Activated T-helper 1 cell treated with anti-CD3 and anti-CD28 coated beads, Interleukin-2, amount 50 U/mL, for 16 hours (primary cell): ENCODE measurements at places on chromosomes 5 and 9.

- no peak for DNase-seq
These were observed 40.6 kb downstream of the INSYN2B start for GRCh38 chr5:169939731-169940130.

DNA sequence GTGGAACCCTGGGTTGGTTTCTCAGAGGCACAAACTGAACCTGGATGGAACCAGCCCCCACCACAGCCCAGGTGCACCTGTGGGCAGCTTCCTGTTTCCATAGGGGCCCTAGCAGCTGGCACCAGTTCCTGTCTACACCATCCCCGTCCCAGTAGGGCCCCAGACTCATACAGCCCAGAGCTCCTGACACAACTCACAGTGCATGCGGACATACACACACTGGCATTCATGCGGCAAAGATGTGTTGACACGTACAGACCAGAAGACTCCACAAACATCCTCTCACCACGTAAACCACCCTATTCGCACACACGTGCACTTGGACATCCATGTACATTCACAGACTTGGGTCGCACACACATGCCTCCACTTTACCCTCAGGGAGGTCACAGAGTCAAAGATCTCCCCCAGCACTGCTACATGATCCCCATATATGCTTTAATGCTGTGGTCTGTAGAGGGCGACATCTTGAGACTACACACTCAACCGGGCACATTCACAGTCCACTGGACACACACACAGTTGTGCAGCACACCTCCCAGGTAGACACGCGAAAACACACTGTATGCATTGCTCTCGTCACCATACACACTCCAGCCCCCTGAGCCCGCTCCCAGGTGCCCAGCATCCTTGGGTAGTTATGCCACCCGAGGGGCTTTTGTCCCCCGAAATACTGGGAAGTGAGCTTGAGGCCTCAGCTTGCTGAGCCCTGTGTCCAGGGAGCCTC lies 22.4 kb downstream of the CXXC5 start:
- no peak for DNase-seq

DNA sequence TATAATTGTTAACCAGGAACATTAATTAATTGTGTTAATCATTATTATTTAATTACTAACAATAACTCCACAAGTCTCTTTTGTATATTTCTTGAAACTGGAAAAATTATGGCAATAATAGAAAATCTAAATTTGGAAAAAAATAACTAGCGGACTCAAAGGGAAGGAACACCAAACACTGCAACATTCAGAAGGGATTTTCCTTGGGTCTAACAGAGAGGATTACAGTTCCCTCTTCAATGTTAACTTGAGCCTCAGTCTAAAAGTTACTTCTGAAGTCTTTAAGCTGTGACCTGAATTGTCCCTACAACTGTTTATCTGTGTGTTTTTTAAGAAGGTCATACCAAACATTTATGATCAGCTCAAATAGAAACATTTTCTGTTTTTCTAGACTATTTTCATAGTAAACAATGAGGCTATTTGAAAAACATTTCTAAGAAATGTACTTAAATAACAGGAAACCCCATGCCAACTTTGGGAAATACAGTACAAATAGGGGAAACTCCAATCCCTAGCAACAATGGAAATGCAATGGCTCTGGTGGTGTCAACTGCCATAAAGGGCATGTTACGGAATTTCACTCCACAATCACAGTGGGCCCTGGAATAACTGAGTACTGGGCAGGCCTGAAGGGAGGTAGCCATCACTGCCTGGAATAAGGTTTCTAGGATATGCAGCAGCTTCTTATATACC lies 61.2 kb downstream of the MCTP1 start:
- DNase-seq: no peak

DNA sequence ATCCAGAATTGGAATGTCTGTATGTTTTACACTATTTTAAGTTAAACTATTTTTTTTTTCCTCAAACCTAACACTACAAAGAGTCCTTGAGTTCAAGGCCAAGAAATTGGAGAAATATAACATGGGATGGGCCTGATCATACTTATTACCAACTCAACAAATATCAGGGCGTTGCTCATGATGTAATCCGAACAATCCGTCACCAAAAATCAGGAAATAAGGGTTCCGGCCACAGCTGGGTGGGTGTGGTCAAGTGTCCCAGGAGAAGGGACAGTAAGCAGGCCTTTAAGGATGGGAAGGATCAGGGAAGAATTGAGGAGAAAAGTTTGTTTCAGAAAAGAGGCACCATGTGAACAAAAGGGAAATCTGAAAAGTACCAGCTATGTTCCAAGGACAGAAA lies 29.8 kb downstream of the MED27 start:
- no peak for DNase-seq

DNA sequence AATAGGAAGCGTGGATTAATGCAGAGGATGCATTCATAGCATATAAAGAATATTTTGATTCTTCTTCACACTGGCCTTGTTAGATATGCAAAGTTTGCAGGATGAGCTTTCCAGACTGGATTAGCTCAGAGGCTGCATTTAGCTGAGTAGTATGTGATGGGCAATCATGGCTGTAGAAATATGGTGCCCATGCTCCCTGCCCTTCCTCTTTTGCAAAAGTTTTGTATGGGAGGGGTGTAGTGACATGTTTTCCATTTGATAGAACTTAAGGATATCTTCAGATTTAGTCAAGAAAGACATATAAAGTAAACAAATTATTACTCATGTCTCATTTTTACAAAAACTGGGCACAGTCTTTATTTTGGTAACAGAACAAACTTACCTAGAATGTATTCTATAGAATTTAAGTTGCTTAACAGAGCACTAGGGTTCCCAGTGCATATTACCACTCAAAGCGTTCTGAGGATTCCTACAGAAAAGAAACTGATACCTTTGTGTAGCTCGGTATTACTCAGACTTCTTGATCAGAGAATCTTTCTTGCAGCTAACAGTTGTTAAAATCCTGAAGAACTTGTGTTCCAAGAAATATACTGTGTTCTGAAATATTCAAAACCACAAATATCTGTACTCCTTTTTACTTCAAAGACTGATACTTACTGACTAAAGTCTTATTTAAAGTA lies 9.8 kb downstream of the GTF3C4 start:
- DNase-seq: no peak

- DNase-seq: no peak
These were observed 19.7 kb downstream of the TLE4 start for GRCh38 chr9:79591458-79591857.

GRCh38 chr9:96413302-96414221 lies 4.6 kb downstream of the ZNF367 start:
- no peak for DNase-seq

DNA sequence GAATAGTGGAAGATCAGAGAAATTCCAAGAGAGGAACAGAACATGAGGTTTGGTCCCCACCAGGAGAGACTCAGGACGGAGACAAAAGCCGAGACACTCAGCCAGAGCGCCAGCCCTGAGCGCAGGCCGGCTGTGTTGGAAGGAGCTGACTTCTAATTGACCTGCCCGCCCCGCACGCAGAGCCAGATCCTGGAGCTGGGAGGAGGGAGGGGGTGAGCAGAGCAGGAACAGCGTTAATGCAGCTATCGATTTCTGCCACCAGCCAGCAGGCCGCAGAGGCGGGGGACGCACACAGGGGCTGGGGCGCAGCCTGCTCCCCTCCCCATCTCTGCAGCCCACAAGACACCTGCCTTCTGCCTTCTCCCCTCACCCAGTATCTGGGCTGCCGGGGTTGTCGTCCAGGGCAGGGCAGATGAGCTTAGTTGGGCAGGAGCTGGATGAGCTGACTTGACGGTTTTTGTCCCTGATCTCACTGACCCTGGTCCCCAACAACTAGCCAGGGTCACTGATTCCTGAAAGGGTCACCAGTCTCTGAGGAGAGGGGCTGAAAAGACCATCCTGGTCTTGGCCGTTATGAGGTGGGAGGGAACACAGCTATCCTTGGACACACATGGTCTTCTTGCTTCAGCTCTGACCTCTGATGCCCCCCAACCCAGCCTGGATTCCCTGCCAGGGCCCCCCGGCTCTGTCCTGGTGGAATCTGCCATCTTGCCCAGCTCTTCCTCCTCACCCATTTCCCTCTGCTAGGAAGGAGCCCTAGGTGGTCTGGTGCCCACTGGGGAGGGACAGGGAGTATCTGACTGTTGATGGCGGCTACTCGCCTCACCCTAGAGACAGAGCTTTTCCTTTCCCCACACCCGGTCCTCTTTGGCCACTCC lies 29.8 kb downstream of the CXXC5 start:
- DNase-seq: no peak

DNA sequence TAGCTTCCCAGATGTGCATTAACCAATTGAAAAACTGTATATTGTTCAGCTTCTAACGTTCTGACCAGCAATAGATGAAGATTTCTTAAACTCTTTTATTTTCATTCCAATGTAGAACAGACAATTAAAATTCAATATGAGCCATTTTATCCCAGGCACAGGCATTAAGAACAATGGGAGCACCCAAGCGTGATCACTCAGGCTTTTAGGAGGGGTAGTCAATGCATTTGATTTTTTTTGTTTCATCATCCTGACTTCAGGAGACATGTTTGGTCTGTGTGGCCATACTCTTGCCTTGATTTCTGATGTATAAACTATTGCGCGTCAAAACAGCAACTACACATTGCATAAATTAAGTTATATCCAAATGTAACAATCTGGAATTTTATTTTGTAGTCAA lies 653.0 kb upstream of the RORB start:
- DNase-seq: no peak

GRCh38 chr9:76808636-76809035 lies 44.4 kb downstream of the PCA3 start:
- DNase-seq: no peak

DNA sequence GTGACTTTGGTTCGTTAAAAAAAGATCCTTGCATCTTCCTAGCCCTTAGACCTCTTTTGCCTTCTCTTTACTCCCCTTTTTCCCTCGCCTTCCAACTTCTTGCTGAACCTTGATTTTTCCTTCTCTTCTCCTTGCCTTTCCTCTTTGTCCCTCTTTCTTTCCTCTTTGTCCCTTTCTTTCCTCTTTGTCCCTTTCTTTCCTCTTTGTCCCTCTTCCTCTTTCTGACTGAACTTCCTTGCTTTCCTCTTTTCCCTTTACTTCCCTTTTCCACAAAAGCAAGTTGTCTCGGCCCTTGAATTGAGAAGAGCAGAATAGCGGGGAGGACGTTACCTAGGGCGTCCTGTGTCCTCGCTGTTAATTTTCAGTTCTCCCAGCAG lies 1.4 kb upstream of the MLLT3 start:
- DNase-seq: no peak

GRCh38 chr5:32278406-32278805 lies 34.3 kb downstream of the MTMR12 start:
- no peak for DNase-seq

DNA sequence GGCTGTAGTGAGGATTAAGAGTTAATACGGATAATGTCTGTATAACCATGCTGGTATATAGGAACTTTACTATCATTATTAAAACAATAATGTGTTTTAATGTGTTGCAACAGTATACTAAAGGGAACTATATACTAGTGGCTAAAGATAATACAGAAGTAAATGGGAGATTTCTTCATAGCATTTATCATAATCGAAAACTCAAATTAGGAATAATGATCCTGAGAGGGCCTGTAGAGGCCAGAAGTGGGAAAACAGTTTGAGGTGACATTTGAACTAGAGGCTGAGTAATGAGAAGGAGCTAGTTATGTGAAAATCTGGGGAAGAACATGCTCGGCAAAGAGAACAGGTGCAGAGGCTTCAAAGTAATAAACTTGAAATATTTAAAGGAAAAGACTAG lies 2.9 kb downstream of the TCERG1 start:
- DNase-seq: no peak

GRCh38 chr5:33852319-33852718 lies 39.5 kb downstream of the ADAMTS12 start:
- no peak for DNase-seq

GRCh38 chr5:172487671-172488070 lies 33.3 kb upstream of the SH3PXD2B start:
- no peak for DNase-seq

- DNase-seq: no peak
These were observed 165.3 kb downstream of the BNC2 start for GRCh38 chr9:16705111-16705604.

DNA sequence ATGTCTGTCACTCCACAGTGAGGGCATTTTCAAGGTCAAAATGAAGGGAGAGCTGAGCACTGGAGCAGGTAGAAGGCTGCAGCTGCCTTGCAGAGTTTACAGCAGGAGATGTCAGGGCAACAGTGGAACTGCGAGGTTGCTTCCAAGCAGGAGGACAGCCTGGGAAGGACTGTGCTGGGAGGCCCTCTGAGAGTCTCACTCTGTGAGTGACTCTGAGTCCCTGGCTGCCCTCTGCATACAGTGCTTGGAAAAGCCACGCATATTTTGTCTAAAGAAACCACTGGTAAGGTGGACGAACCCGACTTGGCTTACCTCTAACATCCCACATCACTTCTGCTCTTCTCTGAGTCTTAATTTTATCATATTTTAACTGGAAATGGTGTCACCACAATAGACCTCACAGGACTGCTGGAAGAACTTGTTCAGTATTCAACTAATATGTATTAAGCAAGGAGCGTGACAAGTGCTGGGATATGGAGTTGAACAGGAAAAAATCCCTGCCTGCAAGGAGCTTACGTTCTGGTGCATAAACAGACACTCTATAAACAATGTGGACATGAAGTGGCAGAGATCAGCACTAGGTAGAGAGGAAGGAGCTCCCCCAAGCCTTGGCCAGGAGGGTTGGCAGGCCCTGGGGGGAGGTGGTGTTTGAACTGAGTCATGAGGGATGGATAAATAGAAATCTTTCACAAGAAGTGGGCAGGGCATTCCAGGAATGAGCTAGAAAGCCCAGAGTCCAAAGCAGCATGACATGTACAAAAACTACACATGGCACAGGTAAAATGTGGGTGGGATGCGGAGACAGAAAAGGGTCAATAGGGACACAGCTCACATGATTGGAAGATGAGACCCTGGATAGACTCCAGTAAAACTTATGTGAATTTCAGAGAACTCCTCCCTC lies 64.0 kb upstream of the FOXE1 start:
- no peak for DNase-seq

GRCh38 chr9:101527066-101527465 lies 6.6 kb upstream of the RNF20 start:
- no peak for DNase-seq

DNA sequence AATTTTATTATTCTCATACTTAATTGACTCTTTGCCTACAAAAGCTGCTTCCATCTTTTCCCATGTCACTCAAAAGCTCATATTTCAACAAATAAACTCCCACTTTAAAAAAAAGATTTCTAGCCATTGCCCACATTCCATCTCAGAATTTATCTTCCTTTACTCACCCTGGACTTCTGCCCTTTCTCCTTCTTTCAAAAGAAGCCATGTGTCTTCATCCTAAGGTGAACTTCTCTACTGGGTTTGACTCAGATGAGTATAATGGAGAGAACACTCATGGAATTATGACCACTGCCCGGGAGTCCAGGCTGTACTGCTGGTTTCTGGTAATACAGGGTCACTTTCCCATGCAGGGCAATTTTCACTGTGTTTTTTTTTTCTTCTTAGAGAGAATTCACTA lies 548.5 kb upstream of the ZNF462 start:
- DNase-seq: no peak

DNA sequence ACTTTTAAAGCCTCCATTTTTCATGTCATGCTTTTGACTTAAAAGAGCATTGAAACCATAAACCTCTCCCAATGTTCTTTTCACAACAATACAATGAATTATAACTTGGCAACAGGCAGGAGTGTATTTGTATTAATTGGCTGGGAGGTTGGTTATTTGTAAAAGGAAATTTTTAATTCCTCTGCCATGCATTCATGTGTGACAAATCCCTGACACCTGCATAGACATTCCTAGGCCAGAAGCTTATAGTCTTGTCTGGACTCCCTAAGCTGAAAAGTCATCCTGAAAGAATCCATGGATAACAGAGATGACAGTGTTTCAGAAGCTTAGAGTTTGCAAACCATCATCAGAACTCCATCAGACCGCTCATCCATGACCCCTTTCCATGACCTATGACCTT lies 76.3 kb upstream of the PTGER4 start:
- no peak for DNase-seq

GRCh38 chr5:52909192-52909591 lies 80.0 kb upstream of the ITGA2 start:
- DNase-seq: no peak
